Glomerular endothelial cell (primary cell): ENCODE measurements at places on chromosomes 5 and 9.

- DNase-seq, result no peak
Observed at GRCh38 chr9:127027694-127028093, 94.7 kb downstream of the ANGPTL2 start.

- DNase-seq, result no peak
Observed at GRCh38 chr5:143695244-143695864, 116.6 kb upstream of the HMHB1 start.

DNA sequence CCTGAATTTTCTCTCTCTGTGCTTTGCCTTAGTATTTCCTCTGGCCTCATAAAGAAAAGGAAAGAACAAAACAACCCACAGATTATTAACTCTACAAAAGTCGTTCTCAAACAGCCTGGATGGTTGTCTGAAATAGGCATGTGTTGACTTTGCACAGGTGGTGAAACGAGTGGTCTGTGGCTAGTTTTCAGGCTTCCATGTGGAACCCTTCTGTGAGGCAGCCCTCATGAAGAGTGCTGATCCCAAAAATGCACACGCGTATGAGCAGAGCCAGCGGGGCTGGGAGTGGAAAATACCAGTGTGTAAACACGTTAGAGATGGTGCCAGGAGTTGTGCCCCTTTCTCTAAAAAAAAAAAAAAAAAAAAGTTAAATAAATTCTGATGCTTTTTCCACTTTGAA, 4.9 kb upstream of the PSAT1 start:
- DNase-seq, result no peak

DNA sequence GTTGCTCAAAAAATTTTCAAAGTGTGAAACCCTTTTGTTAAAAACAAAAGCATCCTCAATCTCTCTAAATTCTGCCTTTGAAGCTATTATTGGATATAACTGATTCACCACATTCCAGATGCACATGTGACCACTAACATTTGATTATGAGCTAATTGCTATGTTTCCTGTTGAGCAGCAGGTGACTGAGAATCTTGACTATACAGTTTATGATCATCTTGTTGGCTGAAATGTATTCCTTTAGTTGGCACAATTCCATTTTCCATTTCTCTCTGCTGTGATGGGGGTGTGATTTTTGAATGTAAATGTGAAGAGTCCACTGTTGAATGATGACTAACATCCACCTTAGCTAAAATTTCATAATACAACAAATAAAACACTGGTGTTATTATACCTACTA, 10.7 kb downstream of the LYSMD3 start:
- no peak for DNase-seq

GRCh38 chr9:94855903-94856302, 129.4 kb downstream of the AOPEP start:
- DNase-seq, result no peak

- DNase-seq, result no peak
Observed at GRCh38 chr9:136544548-136544963, 1.3 kb downstream of the NOTCH1 start.
